ENCODE measurements at places on chromosomes 16 and 17.

- peak; percentile 53 for DNase-seq
Observed at GRCh38 chr16:30368122-30368791, 2.0 kb downstream of the TBC1D10B start.

DNA sequence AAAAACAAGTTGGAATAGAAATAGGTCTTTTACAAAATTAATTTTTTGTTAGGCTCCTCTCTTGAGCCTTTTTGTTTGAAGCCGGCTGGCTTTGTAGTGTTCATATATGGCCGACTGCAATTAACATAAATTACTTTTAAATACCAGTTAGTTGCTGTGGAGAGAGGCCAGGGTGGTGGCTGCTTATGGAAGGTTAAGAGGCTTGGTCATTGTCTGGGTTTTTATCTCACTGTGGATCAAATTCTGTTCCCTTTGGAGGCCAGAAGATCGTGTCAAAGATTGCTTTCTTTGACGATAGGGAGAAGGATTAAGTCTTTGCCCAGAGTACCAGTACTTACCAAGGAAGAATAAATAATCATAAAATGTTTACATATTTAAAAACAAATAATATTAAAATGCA, 39.9 kb downstream of the MSI2 start:
- DNase-seq: no peak

DNA sequence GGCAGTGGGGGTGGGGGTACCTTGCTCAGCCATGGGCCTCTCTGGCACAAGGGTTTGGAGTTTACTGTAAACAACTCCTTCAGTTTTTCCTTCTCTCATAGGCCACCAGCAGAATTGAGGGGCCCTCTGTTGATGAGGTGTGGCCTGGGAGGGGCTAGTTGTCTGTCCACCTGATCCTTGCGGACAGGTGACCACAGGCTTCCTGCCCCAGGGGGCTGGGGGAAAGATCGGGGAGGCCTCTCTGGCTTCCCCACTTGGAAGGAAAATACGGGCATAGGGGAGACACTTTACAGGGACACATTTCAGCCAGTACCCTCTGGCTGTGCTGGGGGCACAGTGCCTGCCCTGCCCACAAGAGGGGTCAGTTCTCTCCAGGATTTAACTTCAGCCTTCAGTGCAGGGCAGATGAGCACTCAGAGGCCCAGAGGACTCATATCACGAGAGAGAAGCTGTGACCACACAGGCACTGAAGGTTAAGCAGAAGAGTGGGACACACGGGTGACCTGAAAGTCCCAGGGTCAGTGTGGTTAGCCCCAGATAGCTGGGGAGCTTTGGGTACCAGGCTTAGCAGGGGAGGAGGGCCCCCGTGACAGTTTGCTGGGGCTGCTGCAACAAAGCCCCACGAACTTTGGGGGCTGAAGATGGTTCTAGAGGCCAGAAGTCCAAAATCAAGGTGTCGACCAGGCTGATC, 245.9 kb downstream of the SEC14L1 start:
- DNase-seq: no peak

DNA sequence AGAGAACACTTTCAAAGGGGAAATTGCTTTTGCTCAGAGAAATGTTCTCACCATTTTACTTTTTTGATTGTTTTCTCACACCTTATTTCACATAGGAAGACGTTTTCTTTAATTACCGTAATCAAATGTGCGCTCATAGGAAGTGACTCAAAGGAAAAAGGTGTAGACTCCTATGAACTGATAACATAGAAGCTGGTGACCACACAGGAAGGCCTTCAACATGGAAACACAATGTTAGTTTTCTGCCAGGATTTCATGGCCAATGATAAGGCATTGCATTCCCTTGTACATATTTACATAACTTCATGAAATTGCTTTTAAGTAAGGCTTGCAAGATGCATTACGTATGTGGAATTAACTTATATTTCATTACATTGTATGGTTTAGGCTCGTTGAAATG, 40.9 kb upstream of the KCNJ16 start:
- DNase-seq: no peak

GRCh38 chr17:45818699-45819098, 26.0 kb upstream of the SPPL2C start:
- no peak for DNase-seq

DNA sequence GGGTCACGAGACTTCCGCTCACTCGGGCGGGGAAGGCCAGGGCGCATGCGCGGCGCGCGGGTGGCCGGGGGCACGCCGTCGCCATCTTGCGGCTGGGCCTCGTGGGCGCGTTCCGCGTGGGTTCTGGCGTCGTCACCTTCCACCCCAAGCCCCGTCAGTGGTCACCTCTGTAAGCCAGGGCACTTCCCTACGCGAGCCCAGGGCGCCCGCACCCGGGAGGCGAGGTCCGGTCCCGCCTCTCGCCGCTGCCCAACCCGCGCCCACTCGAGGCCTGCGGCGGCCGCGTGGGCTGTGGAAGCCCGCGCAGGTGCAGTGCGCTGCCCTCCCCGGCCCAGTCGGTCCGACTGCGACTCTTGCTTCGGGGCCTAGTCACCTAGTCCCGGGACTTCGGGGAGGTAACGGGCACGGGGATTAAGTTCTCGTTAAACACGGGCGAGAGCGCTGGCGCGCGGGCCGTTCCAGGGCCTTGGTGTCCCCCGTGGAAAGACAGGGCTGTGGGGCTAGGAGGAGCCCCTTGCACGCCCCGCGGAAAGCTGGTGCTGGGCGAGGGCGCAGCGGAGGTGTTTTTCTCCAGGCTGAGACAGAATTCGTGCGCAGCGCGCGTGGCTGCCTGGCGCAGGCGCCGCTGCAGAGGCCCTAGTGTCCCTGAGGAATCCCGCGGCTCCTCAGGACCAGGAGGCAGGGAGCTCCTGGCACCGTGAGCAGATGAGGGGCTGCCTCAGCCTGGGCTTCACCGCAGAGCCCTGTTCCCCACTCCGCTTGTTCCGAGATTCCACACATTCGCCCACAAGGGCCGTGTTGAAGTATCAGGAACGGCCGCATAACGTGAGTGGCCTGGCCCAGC, 472 bp upstream of the ARHGDIA start:
- DNase-seq: peak; percentile 92

- no peak for DNase-seq
Observed at GRCh38 chr17:57911834-57912673, 43.2 kb downstream of the CUEDC1 start.

DNA sequence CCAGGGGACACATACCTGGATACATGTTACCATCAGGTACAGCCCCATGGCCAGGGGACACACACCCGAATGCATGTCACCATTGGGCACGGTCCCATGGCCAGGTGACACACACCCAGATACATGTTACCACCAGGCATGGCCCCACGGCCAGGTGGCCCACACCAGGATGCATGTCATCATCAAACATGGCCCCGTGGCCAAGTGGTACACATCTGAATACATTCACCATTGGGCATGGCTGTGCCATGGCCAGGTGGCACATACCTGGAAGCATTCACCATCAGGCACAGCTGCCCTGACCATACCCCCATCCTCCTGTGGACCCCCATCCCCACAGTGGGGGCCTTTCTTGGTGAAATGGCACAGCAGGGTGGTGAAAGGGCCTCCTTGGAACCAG, 97.6 kb downstream of the RBFOX3 start:
- DNase-seq: no peak

DNA sequence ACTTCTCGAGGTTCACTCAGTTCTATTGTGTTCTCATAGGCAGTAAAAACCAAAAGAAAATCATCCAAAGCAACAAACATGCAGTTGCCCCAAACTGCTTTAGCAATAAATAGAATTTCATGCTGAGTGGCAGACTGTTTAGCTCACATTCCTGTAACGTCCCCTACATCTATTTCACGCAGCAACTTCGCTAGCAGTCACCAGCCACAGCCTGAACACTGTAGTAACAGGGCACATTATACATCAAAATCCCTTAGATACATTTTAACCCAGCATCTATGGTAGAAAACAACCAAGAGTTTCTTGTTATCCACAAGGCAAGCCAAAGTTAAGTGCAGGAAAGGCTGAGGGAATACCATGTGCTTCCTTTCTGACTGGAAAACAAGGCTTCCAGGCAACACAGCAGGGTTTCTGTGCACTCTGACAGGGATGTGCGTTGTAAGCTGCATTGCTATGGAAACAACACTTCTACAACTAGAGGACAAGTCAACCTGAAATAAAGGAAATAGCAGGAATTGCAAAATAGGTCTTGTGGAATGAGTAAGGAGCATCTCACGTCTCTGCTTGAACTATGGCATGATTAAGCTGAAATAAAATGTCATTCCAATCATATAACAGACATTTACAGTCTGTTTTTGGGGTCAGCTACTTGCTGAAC, 55.4 kb downstream of the CFDP1 start:
- no peak for DNase-seq

GRCh38 chr17:66466840-66467367, 164.5 kb downstream of the PRKCA start:
- no peak for DNase-seq

GRCh38 chr16:11285842-11286241, 4.7 kb upstream of the PRM1 start:
- DNase-seq: peak; percentile 30

DNA sequence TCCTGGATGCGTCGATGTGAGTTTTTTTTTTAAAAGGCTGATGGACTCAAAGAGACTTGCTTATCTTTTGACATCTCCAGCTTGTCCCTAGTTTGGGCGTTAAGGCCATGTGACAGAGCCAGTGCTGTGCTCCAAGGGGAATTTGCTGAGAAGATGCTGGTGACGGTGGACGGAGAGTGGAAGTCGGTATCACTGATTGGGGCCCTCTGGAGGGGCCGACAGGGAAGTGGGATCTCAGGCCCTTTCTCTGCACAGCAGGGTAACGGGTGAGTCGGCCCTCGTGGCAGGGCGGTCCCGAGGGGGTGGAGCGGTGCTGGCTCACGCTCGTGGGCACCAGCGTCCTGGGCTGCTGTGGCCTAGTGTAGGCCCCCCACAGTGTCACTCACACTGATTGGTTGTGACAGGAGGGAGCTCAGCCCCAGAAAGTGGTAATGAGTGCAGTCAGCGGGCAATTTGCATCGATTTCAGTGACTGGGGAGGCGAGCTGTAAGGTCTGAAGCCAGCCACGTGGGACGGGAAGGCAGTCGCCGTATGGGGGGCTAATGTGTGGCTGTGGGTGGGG, 91.3 kb downstream of the TBC1D16 start:
- DNase-seq: no peak

GRCh38 chr17:5234645-5235576, at the start of gene SCIMP:
Gene SCIMP (minus strand): TSS chr17:5234860. CDS start chr17:5234755, 105 bp downstream.
- peak; percentile 65 for DNase-seq

GRCh38 chr17:14882131-14882530, 383.0 kb downstream of the PMP22 start:
- no peak for DNase-seq

- peak; percentile 61 for DNase-seq
Observed at GRCh38 chr17:66567234-66568170, 265.1 kb downstream of the PRKCA start.

DNA sequence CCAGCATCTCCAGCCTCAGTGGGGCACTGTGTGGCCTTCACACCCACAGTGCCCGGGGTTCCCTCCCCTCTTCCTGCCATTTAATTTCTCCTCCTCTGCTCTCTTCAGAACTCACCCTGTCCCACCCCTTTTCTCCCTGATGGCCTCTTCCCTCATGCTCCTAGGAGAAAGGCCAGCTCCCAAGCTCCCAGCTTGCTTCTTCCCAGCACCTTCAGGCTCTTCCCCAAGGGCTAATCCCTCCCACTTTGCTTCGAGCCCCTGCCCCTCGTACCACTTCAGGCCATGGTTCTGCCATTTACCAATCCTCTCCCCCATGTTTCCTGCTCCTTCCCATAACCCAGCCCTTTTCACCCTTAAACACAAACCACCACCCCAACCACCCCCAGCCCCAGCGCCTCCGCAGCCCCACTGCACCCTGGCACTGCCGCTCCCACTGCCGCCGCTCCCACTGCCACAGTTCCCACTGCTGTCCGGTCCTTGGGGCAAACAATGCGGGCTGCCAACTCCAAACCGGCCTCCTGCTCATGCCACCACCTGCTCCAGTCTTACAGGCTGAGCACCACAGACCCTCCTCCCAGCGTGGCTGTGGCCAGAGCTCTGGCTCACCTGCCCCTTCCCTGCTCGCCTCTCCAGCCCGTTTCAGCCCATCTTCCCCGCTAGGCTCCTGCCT, 28.6 kb downstream of the ADAM11 start:
- DNase-seq: no peak

DNA sequence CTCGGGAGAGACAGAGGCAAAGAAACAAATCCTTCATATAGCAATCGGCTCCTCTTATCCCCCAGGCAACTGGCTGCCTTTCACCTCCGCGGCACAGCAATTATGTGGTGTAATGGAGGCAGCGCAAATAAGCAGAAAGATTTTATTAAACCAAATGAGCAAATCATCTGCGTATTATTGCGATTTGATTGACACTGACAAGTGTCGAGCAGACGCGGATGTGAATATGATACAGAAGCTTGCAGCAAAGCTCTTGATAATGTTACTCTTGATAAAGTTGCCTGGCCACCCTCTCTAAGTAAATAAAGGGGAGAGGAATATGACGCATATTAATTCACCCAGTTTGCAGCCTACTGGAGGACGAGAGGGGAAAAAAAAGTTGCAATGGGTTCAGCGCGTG, 26.5 kb upstream of the AKTIP start:
- DNase-seq: no peak

- peak; percentile 58 for DNase-seq
Observed at GRCh38 chr16:81848306-81848853, 69.3 kb downstream of the PLCG2 start.

DNA sequence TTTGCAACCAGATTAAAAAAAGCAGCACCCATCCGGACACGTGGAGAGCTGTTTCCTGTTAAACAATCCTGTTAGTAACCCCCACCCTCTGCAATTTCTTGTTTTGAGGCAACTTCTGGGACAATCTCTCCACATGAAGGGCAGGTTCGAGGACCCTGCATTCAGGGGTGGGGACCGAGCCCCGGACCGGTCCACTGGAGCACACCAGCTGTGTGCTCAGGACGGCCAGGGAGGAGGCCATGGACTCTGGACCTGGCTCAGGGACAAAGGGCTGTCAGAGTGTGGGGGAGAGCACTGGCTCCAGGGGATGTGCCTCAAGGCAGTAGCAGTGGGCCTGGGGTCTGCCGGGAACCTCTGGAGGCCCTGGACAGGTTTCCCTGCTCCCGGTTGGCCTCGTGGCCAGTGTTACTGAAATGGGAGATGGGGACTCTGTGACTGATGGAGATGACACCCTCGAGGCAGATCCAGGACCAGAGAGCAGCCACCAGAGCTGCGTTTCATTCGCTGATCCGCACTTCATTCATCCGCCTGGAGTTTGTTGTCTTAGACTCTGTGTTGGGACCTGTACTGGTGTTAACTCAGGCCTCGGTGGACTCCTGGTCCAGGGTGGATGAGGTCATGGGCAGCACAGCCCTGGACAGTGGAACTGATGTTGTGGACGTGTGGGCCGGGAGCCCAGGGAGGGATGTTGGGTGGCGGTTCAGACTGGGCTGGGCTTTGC, 2.9 kb upstream of the CPNE7 start:
- DNase-seq: no peak

GRCh38 chr16:65601781-65602180, 479.9 kb upstream of the CDH11 start:
- no peak for DNase-seq

DNA sequence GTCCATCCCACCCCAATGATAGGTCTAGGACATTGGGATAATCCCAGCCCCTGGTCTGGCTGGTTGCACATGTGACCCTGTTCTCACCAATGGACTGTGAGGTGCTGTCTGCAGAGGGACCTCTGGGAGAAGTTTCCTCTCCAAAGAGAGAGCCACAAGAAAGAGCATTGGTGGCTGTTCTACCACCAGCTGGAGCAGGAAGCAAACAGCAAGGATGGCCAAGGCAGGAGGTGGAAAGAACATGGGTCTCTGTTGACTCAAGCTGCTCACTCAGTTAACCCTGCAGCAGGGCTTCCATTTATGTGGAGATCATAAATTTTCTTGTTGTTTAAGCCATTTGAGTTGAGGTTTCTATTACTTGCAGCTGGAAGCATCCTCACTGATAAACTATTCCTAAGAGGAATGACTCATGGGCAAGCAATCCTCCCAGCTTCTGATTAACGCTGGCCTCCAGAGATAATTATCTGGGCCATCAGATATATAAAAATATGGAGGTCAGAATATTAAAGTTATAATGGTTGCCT, 52.6 kb downstream of the CYB5B start:
- peak; percentile 39 for DNase-seq
